Naive B cell (primary cell): ENCODE measurements at places on chromosomes 4 and X. TPM values are rescaled to one million over a fixed set of nuclear protein-coding genes. Genes with fewer than 3 reads are reported as not detected.

DNA sequence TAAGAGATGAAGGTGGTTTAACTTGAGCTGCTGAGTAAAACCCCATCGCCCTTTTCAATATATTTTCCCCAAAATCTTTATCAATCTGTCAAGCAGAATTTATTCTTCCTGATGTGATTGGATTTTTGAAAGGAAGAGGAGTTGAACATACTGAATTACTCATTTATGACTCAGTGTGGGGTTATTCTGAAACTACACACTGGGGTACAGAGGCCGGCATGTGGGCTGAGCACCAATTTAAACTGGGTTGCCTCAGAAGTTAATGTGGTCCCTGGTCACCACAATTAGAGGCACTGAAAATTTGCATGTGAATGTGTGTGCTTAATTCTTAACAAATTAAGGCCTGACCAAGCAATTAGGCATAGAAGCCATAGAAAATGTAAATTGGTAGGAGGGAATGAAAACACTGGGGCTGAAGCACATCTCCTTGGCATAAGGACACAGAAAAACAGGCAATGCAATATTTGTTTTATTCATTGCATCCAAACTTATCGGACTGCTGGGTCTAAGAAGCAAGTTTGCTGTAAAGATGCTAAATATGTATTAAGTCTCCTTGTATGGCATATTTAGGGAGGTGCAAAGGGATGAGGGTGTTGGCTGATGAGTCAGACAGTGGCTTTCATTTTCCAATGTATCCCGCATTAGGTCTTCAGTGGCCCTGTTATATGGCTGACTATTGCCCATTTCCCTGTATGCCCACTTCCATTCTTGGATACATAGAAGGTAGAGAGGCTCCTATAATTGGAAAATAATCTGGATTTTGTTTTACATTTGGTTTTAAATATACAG lies 170.9 kb downstream of the IL15 start:
- DNase-seq: no peak
- no peaks in the 10 kb centered on the region for H3K27me3 ChIP-seq
- no peak overlapping the region for H3K4me3 ChIP-seq
- H3K4me1 ChIP-seq: no peaks in the 10 kb centered on the region
- H3K27ac ChIP-seq: no peak overlapping the region
- H3K36me3 ChIP-seq: no peaks in the 10 kb centered on the region

DNA sequence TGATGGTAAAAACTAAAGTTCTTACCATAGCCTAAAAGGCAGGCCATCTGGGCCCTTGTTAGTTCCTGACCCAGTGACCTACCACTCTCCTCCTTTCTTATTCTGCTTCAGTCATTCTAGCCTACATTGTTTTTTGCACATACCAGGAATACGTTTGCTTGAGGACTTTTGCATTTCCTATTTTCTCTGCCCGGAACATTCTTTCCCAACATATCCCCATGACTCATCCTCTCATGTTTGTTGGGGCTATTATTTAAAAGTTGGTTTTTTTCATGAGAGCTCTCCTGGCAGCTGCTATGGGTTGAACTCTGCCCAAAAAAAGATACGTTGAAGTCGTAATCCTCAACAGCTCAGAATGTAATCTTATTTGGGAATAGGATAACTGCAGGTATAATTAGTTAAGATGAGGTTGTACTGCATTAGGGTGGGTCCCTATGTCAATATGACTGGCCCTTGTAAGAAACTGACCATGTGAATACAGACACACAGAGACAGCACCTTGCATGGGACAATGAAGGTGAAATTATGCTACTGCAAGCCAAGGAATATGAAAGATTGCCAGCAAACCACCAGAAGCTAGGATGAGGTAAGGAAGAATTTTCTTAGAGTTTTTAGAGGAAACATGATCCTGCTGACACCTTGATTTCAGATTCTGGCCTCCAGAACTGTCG lies 138.3 kb upstream of the PDHA2 start:
- no peak for DNase-seq
- no peaks in the 10 kb centered on the region for H3K27me3 ChIP-seq
- no peak overlapping the region for H3K27ac ChIP-seq
- H3K36me3 ChIP-seq: no peaks in the 10 kb centered on the region

DNA sequence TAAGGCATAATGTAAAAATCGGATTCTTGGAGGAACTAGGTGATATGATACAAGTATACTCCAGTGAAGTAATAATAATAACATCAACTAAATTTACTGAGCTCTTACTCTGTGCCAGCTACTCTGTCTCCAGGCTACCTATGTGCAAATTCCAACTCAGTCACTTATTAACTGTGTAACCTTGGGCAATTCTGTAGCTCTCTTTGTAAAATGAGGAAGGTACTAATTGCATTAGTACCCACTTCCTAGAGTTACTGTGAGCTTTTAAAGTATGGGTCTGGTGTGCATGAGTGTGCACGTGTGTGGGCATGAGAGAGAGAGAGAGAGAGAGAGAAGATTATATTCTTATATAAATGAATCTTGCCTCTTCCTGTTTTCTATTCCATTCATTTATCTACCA lies 169.9 kb downstream of the KCNIP4 start:
- no peaks in the 10 kb centered on the region for H3K36me3 ChIP-seq
- DNase-seq: no peak
- no peaks in the 10 kb centered on the region for H3K4me1 ChIP-seq
- H3K27ac ChIP-seq: no peak overlapping the region
- peaks cover 12% of the 10 kb centered on the region for H3K27me3 ChIP-seq
- H3K4me3 ChIP-seq: no peak overlapping the region

DNA sequence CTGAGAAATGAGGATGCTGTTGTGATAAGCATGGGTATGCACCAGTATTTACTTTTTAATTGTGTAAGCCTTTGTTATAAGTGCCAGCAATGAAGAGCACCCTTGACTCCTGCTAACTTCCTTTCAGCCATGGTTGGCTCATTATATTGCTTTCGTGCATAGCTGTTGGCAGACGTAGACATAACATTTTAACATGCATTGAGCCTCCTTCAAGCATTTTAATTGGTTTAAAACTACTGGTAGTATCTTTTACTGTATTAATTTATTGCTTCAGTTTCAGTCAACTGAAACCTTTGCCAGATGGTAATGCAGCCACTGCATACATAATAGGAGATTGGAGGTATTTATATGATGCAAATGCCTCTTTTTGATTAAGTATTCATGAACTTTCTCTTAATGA lies 1285.4 kb downstream of the PCDH18 start:
- no peaks in the 10 kb centered on the region for H3K4me1 ChIP-seq
- no peak overlapping the region for H3K27ac ChIP-seq
- H3K4me3 ChIP-seq: no peak overlapping the region
- no peaks in the 10 kb centered on the region for H3K27me3 ChIP-seq

GRCh38 chr4:61011051-61011450 lies 189.1 kb upstream of the ADGRL3 start:
- H3K27ac ChIP-seq: no peak overlapping the region
- H3K4me3 ChIP-seq: no peak overlapping the region
- DNase-seq: no peak
- no peaks in the 10 kb centered on the region for H3K27me3 ChIP-seq

DNA sequence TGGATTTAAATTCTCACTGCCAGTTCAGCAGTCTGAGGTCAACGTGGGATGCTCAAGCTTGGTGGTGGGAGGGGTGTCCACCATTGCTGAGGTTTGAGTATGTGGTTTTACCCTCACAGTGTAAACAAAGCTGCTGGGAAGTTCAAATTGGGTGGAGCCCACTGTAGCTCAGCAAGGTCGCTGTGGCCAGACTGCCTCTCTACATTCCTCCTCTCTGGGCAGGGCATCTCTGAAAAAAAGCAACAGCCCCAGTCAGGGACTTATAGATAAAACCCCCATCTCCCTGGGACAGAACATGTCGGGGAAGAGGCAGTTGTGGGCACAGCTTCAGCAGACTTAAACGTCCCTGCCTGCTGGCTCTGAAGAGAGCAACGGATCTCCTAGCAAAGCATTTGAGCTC lies 14.9 kb upstream of the RRAGB start:
- DNase-seq: no peak
- no peaks in the 10 kb centered on the region for H3K36me3 ChIP-seq
- no peak overlapping the region for H3K27ac ChIP-seq
- H3K4me3 ChIP-seq: no peak overlapping the region

DNA sequence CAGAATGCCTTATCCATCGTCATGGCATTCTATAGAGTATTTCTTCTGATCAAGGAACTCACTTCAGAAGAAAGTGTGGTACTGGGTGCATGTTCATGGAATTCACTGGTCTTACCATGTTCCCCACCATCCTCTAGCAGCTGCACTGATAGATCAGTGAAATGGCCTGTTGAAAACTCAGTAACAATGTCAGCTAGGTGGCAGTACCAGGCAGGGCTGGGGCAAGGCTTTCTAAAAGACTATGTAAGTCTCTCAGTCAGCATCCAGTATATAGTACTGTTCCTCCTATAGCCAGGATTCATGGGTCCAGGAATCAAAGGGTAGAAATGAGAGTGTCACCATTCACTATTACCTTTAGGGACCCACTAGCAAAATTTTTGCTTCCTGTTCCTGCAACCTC lies 15.8 kb upstream of the LDB2 start:
- no peaks in the 10 kb centered on the region for H3K4me1 ChIP-seq
- no peaks in the 10 kb centered on the region for H3K27me3 ChIP-seq
- no peak overlapping the region for H3K4me3 ChIP-seq
- no peak overlapping the region for H3K27ac ChIP-seq

Gene SMARCA1
- polyA plus RNA-seq: 0.89 TPM

- no peaks in the 10 kb centered on the region for H3K27me3 ChIP-seq
- DNase-seq: peak; percentile 31
- H3K27ac ChIP-seq: peak overlapping the region; percentile 85
- H3K36me3 ChIP-seq: no peaks in the 10 kb centered on the region
Measured at GRCh38 chr4:123505095-123506010, 108.8 kb downstream of the SPRY1 start.

Gene PAGE4
- not detected for polyA plus RNA-seq

DNA sequence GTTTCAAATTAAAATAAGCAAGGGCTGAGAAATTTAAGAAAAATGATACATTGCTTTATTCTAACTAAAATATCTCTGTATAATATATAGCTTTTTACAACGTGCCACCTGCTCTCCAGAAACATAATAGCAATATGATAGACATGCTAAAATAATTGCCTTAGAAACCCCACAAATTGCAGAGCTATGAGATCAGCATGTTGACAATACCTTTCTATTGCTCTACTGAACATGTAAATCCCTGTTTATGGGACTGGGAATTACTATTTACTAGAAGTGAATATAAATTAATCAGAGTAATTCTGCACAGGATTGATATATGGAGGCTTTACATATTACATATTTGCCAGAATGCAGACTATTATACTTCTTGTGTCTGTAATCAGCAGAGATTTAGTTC lies 1831.1 kb upstream of the IGFBP7 start:
- no peak overlapping the region for H3K27ac ChIP-seq
- no peak overlapping the region for H3K4me3 ChIP-seq
- H3K4me1 ChIP-seq: no peaks in the 10 kb centered on the region
- H3K36me3 ChIP-seq: no peaks in the 10 kb centered on the region
- no peak for DNase-seq
- no peaks in the 10 kb centered on the region for H3K27me3 ChIP-seq

DNA sequence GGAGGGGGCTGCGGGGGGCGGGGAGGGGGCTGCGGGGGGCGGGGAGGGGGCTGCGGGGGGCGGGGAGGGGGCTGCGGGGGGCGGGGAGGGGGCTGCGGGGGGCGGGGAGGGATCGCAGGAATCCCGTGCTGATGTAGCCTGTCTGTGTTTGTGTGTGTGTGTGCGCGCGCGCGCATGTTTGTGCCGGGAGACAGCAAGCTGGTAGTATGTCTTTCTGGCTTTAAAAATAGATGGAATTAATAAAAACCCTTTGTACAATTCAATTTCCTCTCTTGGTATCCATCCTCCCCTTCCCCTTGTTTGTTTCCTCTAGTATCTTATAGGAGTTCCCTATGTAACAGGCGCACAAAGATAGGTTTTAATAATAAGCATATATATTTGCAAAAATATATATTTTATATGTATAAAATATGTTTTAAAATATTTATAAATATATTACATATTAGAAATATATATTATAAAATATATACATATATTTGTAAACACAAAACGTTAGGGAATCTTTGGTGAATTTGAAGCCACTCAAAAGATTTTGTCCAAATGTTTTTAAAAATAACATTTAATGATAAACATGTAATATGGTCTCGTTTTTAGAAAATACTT lies 782 bp downstream of the ARHGAP24 start:
- no peaks in the 10 kb centered on the region for H3K36me3 ChIP-seq
- peaks cover 49% of the 10 kb centered on the region for H3K4me1 ChIP-seq
- peak overlapping the region; percentile 100 for H3K4me3 ChIP-seq
- H3K27me3 ChIP-seq: no peaks in the 10 kb centered on the region
- peak; percentile 7 for DNase-seq
- H3K27ac ChIP-seq: peak overlapping the region; percentile 88

DNA sequence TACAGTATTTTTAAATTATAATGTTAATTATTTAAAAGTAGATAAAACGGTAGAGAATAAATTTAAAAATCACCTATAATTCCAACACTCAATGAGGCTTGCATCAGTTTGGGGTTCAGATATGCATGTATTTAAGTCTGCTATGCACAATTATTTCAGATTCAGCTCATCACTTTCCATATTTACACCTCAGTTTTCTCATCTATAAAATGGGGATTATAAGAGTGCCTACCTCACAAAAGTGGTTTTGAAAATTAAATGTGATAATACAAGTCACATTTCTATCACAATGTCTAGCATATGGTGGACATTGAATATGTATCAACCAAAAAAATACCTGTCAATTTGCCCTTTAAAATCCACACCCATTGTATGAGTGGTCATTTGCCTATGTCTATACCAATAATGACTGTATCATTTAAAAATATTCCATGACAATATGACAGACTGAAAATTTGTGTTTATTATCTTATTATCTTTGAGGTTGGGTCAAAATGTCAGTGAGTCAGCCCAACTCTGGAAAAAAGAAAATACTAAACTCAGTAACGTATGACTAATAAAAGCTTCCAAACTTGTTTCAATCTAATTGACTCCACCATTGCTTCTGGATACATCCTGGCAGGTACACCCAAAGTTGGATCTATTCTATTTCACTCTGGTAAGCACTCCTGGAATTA lies 20.8 kb downstream of the OR13H1 start:
- DNase-seq: no peak
- H3K36me3 ChIP-seq: no peaks in the 10 kb centered on the region
- no peak overlapping the region for H3K4me3 ChIP-seq
- H3K27ac ChIP-seq: no peak overlapping the region
- H3K27me3 ChIP-seq: no peaks in the 10 kb centered on the region
- H3K4me1 ChIP-seq: no peaks in the 10 kb centered on the region

DNA sequence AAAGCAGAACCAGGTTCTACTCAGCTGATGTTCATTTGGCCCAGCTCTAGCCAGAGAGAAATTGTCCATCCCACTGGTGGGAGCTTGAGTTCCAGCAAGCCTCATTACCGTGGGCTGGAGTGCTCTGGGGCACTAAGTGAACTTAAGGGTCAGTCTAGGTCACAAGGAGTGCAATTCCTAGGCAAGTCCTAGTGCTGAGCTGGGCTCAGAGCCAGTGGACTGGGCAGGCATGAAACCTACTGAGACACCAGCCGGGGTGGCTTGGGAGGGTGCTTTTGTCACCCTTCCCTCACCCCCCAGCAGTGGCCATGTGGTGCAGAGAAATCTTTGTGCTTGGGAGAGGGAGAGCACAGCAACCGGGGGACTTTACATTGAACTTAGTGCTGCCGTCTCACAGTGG lies 39.4 kb downstream of the GSX2 start:
- no peak overlapping the region for H3K4me3 ChIP-seq
- no peaks in the 10 kb centered on the region for H3K36me3 ChIP-seq
- H3K4me1 ChIP-seq: no peaks in the 10 kb centered on the region
- H3K27me3 ChIP-seq: peaks cover 15% of the 10 kb centered on the region
- no peak for DNase-seq
- no peak overlapping the region for H3K27ac ChIP-seq
